T-helper 1 cell (primary cell): ENCODE measurements at places on chromosomes 5 and 9.
A peak's percentile ranks its signal among the peaks of the same experiment; 100 is the strongest.

DNA sequence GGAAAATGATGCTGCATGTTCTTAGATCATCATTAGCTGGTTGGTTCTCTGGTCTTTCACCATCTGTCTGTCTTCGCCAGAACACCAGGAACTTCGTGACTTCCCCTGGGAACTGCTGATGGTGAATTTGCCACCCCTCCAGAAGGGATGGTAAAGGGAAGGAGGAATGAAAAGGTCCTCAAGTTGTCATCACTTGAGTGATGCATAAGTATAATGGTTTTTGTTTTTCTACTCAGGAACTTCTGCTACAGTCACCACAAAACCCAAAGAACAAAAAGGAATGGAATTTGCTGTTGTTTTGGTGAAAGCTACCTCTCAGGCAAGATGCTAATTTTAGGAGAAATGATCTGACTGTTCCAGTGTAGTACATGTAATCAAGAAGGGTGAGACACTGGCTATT lies 328.4 kb downstream of the ARHGEF28 start:
- DNase-seq: no peak

DNA sequence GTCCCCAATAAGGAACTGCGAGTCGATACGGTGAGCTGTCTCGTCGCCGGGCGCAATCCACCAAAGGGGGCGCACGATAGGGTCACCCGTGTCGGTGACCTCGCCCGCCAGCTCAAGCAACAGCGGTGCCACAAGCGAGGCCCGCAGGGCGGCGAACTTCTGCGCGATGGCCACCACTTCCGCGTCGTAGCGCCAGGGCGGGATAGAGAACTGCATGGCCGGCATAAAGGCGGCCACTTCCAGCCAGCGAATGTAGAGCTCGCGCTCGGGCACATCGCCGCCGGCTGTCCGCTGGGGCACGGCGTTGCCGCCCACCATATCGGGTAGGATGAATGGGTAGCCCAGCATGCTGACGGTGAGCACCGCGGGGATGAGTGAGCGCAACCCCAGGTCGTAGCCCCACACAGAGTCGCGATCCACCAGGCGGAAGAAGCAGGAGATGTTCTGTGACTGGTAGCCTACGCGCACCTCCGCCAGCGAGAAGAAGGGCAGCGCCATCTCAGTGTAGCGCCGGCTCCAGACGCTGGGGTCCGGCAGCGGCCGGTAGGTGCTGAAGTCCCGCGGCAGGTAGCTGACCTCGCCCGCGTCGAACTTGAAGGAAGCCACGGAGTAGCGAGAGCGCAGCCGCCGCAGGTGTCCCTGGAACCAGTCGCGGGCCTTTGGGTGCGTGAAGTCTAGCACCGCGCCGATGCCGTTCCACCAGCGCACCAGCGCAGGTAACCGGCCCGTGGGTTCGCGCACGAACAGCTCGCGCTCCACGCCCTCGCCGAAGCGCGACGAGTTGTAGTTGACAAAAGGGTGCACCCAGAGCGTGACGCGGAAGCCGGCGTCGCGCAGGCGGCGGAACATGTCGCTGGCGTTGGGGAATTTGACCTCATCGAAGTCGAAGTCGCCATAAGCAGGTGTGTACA lies 5.5 kb downstream of the MYORG start:
- peak; percentile 20 for DNase-seq

DNA sequence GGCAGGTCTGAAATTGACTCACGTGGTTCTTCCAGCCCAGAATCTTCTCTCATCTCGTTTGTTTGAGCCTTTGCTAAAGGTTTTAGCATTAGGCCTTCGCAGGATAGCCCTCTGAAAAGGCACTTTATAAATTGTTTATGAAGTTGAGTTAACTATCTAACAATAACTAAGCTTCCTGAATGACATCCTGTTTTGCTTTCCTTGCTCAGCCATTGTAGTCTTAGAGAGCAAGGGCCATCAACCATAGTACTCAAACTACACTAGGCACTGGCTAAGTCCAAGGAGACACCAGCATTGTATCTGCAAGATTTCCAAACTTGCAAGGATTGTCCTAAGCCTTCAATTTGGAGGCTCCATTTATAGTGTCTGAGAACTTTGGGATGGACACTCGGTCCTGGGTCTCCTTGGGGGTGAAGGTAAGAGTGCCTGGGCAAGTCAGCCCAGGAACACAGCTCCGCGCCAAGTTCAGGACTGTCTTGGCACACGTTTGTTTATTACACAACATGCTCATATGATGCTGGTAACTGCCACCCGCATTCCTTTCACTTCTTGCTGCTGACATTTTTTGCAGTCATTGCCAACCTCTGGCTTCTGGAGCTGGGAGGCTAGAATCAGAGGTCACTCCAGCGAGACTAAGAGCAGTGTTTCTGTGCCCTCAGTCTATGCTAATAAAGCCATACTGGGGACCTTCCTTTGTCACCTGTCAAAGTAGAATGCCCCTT lies 151.1 kb downstream of the ESM1 start:
- DNase-seq: no peak

- DNase-seq: no peak
Observed at GRCh38 chr9:77977210-77977611, 54.4 kb downstream of the GNAQ start.

DNA sequence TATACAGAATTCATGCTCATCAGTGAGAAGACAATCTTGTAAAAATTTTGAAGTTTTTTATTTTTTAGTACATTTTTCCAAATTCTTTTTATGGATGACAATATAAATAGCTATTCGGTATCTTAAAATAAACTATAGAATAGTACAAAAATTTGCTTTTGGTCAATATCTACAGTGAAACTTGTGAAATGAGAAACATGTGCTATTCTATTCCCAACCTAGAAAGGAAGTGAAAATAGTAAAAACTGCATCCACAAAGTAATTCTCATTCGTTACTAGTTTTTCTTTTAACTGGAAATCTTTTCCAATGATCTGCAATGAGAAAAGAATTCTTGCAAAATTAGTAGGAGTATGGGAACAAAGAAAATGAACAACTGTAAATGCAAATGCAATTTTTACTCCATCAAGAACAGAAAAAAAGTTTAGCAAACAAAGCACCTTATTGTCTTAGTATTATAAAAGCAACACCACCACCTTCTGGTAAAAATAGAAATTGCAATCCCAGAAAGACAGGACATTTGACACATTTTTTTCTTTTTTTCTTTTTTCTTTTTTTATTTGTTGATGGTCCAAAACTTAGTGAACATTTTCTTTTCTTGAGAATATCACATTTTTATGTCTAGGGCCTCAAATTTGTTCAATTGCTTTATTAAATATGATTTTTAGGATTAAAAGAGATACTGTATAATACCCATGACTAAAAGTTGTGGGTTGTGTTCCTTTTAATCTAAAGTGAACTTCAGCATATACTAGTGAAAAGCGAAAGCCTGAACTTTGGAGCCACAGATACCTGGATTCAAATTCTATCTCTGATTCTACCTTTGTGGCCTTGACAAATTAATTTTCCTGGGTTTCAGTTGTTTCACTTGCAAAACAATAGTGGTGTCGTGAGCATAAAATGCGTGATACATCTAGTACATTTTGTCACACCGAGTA lies 72.3 kb downstream of the SLCO4C1 start:
- no peak for DNase-seq

GRCh38 chr9:93964685-93965084 lies 9.5 kb upstream of the BARX1 start:
- DNase-seq: no peak

- DNase-seq: no peak
Observed at GRCh38 chr9:94977416-94977815, 250.9 kb downstream of the AOPEP start.

DNA sequence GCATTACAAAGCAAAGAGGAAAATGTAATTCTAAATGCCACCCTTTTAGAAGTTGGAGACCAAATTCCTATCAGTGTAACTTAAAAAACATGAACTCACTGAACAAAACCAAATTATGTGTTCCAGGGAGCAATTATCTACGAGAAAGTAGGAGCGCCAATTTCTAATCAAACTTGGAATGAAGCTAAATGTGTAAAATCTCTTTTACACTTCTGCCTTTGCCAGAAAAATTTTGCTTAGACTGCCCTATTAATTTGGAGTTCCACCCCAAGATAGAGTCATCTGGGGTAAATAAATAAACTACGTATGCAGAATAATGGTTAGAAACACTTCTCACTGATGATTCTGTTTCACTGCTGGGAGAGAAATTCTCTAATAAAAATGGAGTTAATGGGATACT lies 825.6 kb downstream of the MTRR start:
- DNase-seq: no peak

- DNase-seq: no peak
Observed at GRCh38 chr9:79461712-79462111, 110.1 kb upstream of the TLE4 start.

GRCh38 chr5:81534441-81534840 lies 140.5 kb upstream of the ACOT12 start:
- no peak for DNase-seq

DNA sequence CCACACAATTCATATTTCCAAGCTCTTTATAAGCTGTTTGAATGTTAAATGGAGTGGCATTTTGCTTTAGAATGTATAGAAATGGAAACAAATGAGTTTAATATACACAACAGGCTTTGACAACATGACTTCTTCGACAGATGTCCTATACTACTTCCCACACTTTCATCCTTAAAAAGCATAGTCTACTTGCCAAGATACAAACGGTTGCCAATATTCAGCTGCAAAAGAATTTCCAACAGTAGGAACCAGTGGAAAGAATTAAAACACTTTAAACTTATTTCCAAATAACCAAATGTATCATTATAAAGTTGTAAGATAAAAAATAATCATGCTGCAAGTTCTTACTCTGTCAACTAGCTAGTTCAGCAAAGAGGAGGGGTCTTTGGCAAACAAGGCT lies 456.4 kb downstream of the PDE4D start:
- DNase-seq: no peak

GRCh38 chr5:39117401-39117800 lies 43.2 kb upstream of the RICTOR start:
- no peak for DNase-seq

- no peak for DNase-seq
Observed at GRCh38 chr9:19294219-19294618, 63.7 kb downstream of the DENND4C start.

- no peak for DNase-seq
Observed at GRCh38 chr5:3139499-3139931, 388.0 kb upstream of the IRX2 start.

GRCh38 chr5:169655353-169655752 lies 18.3 kb downstream of the DOCK2 start:
- no peak for DNase-seq

DNA sequence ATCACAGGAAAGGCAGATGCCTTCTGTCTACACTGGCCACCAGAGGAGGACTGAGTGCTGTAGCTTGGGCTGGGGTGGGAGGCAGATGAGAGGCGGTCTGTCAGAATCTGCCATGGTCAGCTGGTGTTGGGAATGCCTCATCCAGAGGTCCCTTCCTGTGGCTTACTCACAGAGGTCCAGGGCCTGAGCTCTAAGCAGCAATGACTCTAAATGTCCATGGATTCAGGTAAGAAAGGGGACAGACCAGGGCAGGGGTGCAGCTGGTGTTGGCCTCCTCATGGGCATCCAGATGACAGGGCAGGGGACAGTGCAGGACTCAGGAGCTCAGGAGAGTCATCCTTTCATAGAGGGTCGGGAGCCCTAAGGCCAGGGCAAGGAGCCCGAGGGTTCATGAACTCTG lies 165.0 kb downstream of the ICE1 start:
- DNase-seq: no peak

GRCh38 chr5:131375351-131375750 lies 111.5 kb downstream of the CDC42SE2 start:
- no peak for DNase-seq
